ENCODE measurements at places on chromosomes 2 and 18.

GRCh38 chr18:48864876-48865275, 85.9 kb downstream of the SMAD7 start:
- no peak for DNase-seq

DNA sequence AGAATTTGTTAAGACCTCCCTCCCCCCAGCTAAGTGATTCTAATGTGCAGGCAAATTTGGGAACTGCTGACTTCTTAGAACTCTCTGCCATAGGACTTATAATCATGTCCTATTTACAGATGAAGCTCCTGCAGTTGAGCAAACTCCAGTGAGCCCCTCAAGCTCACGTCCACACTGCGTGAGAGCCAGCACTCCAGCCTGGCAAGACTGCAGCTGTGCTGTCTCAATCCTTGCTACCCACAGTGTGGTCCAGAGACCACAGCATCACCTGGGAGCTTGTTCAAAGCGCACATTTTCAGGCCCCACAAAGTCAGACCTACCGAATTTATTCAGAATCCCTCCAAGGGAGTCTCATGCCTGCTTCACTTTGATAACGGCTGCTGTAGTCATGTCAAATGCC, 243.2 kb upstream of the RAB12 start:
- no peak for DNase-seq

DNA sequence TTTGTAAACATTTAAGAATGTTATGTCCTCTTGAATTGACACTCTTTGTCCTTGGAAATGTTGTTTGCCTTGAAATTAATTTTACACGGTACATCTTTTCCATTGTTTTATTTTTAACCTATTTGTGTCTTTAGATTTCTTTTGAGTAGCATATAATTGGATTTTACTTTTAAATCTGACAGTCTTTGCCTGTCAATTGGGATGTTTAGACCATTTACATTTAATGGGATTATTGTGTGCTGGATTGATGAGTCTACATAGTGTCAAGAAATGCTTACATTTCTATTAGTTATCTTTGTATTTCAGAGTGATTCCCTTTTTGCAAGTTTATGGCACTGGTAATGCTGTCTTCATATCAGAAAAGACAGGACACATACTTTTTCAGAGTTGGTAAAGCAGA, 61.5 kb downstream of the BABAM2 start:
- no peak for DNase-seq

DNA sequence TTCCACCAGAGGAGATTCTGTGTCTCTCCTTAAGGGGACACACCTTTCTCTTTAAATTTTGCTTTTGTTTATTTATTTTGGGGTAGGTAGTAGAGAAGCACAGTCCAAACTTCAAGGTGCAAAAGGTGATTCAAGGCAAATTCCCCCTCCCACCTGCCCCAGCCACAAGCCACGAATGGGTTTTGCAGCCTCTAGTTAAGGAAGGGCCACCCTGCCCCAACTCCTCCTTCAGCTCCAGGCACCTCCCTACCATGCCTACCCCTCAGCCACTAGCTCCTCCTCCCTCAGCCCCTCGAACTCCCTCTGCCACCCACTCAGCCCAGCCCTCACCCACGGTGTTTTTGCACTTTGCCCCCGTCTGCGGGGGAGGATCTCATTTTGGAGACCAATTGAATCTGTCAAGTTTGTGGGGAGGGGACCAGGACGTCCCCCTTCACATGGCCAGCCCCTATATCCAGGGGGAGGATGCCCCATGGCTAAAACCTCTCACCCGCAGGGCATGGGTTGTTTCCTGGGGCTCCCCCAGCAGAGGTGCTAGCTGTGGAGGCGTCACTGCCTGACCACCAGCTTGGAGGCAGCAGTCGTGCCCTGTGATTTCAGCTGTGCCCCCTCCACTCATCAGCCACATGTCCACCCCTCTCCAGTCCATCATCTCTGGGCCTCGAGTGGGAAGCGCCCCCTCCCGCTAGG, 4.5 kb downstream of the HAAO start:
- no peak for DNase-seq

- no peak for DNase-seq
Observed at GRCh38 chr2:30454571-30454970, 7.5 kb downstream of the LCLAT1 start.

DNA sequence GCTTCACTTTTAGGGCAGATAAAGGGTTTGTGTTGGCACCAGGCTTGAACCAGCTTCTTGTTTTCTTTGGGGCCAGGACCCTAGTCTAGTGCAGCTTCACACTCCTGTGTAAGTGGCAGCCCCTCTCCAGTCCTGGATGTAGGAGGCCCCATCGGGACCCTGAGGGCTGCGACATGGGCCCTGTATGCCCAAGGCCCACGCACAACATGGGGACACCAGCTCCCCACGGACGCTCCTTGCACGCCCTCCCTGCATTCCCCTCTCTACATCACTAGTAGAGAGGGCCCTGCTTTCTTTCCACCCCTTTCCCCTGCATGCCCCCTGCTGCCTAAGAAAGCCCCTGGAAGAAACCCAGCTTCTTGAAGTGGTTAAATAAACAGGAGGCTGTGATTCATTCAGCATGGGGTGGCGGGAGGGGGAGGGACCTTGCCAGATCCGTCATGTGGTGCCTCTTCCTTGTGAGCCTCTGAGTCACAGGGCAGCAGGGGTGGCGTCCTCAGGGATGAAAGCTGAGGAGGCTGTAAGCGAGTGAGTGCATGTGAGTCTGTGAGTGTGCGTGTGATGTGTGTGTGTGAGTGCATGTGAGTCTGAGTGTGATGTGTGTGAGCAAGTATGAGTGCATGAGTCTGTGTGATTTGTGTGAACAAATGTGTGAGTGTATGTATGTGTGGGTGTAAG, 42.5 kb downstream of the COPS8 start:
- DNase-seq, result peak; percentile 24

DNA sequence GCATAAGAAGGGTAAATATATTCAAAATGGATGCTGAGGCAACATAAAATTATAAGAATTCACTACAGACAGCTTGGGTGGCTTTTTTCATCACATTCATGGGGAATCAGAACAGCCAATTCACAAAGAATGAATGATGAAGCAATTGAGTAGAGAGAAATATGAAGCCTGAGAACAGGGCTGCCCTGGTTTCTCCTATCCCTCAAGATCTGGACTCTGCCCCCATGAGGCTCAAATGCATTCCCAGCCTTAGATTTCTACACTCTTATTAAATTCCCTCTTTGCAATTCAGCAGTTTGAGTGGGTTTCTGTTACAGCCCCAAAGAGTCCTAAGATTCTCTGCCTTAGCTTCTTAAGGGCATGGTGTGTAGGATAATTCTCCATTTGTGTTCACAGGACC, 172.5 kb downstream of the MAIP1 start:
- DNase-seq, result no peak

GRCh38 chr2:186570604-186571003, 19.3 kb upstream of the ITGAV start:
- DNase-seq, result no peak

- no peak for DNase-seq
Observed at GRCh38 chr2:25320077-25320476, 21.6 kb downstream of the DNMT3A start.

GRCh38 chr2:25964891-25965290, 17.4 kb downstream of the KIF3C start:
- DNase-seq, result no peak

DNA sequence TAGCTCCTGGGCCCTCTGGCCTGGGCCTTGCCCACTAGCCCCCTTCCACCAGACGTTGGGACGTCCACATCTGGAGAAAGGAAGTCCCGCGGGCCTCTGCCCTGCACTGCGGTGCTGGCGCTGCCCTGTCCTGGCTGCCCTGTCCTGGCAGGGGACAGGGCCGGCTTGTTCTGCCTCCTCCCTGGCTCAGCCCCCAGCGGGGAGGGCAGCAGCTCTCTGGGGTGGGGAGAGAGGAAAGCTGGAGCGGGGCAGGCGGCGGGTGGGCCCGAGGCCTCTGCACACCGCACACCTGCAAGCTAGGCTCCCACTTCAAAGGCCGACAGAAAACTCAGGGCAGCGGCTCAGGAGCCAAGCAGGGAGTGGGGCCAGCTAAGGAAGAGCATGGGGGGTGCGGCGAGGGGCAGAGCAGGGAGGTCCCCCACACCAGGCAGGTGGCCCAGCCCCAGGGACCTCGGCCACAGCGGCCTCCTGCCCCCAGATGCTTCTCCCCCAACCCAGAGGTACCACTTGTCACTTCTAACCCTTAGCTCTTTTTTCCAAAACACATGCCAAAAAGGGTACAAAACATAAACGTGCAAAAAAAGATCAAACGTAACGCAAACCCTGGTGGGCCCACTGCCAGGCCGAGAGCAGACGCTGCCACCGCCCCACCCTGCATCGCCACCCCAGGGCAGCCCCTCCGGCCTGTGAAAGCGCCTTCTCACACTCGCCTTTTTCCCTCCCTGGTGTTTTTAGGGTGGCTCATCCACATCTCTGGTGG, 13.5 kb downstream of the SNED1 start:
- DNase-seq, result no peak

- no peak for DNase-seq
Observed at GRCh38 chr18:53441761-53442414, 782.6 kb downstream of the MBD2 start.

DNA sequence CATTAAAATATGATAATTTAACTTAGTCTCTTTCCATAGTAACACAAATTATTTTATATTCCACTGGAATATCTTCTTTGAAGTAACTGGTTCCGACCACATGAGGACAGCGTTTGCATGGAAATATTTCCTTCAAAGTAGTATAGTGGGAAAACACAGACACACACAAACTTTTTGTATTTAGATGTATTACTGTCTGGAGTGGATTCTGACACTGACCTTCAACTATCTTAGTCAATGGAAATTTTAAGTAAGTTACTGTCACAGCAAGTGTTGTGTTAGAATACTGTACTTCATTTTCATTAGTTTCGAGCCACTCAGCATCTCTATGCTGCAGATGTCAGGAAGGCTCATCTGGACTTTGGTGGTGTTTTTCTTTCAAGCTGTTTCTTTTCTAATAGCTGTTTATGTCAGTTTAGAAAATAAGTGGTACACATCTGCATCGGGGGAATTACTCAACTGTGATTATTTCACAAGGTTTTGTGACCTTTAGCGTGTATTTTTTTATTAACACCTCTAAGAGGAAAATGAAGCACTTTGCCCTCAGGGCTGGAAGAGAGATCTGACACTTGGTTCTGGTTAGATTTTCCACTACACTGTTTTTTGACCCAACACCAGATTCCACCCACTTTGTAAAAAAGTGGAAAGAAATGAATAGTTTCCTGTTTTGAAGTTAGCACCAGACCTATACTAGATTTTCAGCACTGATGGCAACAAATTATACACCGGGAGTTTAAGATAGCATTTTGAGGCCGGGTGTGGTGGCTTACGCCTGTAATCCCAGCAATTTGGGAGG, 18.9 kb upstream of the THOC1 start:
- no peak for DNase-seq

GRCh38 chr18:23356915-23357601, 96.0 kb upstream of the RIOK3 start:
- DNase-seq, result no peak

DNA sequence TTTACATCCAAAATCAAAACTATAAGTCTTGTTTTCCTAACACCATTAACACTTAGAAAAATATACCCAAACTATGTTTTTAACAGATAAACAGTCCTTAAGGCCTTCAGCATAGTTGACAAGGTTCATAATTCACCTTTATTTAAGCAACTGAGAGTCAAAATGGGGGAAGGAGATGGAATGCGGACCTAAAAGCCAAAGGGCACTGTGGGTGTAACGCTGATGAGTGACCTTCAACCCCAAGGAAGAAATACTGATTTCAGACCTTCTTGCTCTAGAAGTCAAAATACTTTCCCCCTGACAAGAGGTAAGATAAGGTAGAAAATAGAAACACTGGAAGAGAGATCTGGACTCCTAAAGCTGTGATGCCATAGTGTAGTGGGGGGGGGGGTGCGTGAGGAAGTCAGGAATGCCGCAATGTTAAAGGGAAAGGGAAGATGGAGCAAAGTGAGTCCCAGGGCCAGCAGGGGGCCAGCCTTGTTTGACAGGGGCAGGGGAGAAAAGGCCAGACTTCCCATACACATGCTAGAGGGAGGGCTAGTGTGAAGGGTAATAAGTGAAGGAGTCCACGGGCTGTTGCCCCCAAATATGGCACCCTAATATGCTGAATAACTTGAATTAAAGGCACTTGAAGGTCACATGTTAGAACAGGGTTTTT, 31.4 kb downstream of the CCDC93 start:
- no peak for DNase-seq

DNA sequence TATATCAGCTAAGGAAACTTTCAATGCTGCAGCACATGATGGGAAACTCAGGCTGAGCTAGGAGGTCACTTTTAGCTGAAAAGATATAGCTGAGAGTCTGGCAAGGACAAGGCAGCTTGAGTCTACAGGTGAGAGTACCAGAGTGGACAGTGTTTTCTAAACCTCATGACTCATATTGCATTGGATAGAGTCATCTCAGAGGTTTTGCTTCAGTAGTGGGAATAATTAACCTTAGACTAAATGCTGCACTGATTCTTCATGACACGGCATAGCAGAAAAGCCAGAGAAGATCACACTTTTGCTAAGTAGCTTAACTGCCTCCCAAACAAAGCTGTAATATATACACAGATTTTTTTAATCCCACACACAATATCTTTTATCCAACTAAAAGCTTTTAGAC, 865.0 kb upstream of the CDH2 start:
- no peak for DNase-seq
